ENCODE measurements at places on chromosomes 5 and 9.

DNA sequence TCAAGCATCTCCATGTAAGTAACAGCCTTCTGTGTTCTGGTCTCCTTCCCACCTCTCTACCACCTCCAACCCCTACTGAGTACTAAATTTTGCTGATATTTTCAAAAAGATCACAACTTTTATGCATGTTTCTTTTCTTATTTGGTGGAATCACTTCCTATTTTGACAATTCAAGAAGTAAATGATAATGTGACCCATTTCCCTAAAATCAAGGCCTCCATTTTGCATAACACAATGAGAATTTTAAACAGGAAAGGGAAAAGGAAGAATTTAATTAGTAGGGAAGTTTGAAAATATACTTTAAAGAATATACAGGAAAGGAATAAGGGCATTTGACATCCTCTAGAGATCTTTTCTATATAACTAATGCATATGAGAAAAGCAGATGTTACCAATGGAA is 212.9 kb upstream of the RASA1 start:
- no peak for DNase-seq

GRCh38 chr9:137267933-137268355 is 9.6 kb upstream of the TOR4A start:
- no peak for DNase-seq

DNA sequence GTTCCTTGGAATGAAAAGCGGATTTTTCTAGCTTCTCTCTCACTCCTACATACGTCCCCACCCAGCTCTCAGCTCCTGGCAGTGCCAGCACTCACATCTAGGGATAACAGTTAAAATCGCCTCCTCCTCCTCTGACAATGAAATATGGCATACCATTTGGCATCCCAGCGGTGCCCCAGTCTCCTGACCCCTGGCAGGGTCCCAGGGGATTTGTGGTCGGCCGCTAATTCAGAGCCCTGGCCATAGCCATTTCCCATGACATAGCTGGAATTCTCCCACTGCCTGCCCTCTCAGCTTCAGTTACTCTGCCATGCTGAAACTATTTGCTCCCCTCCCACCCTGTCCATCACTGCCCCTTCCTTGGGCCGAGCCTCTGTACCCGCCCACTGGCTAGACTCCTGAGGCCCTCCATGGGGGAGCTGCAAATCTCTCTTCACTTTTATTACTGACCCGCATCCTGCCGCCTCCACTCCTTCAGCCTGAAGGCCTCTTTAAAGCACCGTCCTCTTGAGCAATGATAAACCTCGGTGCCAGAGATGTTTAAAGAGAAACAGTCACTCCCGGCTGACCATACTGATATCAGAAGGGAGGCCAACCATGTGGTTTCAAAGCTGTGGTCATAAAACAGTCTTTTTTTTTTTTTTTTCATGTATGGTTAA is 139.8 kb downstream of the SLIT3 start:
- DNase-seq: peak; percentile 86

DNA sequence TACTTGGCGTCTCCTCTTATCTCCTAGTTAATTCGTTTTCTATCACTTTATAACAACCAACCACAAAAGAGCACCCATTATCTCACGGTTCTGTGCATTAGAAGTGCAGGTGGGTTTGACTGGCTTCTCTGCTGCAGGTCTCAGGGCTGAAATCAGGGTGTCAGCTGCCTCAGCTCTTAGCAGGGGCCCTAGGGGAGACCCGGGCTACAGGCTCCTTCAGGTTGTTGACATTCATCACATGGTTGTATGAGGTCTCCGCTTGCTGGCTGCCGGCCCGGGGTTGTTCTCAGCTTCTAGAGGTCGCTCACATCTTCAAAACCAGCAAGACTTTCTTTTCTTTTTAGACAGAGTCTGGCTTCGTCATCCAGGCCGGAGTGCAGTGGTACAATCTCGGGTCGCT is 2.9 kb upstream of the ZMYND19 start:
- DNase-seq: no peak

DNA sequence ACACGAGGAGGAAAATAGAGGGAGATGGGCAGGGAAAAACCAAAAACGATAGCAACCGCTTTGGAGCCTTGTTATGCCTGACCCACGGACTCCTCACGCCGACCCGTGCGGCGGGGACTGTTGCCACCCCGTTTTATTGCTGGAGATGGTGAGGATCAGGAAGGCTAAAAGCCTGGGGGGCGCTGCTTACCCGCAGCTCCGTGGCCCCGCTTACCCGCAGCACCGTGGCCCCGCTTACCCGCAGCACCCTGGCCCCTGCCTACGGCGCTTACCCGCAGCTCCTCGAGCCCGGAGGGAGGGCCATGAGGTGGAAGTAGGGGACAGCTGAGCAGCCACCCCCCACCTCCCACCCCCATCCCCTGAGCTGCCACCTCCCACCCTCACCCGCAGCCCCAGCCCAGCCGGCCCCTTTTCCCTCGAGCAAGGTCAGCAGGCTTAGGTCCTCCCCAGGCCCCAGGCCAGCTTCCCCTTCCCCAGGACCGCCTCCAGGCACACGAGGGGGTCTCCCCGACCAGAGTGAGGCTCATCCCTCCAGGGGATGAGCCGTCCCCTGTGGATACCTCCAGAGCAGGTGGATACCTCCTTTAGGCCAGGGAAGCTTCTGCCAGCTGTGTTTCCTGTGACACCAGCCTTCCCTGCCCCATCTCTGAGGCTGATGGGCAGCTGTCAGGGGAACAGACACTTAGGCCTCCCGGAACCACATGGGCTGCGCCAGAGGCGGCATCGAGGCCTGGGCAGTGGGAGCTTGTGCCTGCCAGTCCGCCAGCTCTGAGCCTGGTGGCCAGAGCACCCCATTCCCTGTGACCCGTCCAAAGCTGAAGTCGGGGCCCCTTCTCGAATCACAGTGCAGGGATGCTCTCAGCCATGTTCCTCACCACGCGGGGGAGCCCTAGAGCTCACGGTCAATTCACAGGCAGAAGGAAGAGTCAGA is 92.3 kb downstream of the LMX1B start:
- DNase-seq: no peak

DNA sequence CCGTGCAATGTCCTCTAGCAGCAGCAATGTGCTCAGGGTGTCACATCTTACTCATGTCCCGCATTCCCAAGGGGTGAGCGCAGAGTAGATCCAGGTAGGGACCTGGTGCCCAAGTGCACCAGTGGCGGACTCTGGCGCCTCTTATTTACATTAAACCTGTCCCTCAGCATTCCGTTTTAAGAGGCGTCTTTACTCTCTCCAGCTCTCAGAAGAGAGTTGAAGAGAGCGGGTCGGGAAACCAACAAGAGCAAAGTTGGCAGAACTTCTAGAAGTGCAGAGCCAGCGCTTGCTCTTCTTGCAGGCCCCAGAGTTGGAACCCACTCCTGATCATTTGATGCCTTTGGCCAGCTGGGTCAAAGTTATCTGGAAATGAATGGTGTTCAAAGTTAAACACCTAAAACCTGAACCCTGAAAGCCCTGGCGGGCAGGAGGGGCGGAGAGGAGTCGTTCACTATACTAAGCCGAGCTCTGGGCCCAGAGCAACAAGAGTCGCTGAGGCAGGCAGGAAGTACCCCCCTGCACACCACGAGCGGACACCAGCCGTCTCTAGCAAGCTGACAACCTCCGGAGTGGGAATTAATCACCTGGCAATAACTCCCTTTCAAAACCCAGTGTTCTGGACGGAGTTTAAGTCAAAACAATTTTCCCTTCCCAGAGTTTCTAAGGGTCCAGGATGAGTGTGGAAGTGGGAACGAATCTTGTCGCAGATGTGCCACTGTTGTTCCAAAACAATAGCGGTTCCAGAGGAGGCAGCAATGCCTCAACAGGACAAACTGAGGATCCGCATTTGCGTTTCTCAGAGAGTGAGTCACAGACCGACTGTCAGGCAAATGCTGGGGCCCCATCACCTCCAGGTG is 122.8 kb downstream of the TMEM161B start:
- DNase-seq: no peak

DNA sequence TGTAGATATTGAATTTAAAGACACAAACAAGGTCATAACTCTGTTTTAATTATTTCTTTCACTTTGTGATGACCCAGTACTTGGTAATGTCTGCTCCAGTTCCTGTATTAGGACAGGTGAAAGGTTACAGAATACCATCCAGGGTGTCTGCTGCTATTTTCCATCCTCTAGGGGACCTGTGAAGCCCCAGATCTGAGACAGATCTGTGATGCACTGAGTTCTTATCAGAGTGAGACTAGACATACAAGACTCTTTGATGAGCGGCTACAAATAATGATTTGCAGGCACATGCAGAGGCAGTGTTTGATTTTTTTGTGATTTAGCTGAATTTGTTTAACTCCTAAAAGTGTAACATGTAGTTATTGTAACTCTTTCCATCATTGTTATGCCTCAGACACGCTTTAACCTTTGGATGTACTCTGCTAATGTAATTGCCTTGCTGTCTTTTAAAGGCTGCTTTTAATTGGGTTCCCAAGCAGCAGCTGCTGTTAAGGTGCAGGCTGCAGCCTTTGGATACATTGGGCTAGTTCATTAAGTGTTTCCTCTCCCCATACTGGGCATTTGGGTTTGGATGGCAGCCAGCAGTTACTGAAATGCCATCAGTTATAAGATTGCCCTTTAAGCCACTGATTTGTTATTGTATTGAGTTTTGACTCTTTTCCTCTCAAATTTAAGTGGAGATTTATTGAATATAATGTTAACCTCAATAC is 63.3 kb downstream of the RASGRF2 start:
- no peak for DNase-seq

DNA sequence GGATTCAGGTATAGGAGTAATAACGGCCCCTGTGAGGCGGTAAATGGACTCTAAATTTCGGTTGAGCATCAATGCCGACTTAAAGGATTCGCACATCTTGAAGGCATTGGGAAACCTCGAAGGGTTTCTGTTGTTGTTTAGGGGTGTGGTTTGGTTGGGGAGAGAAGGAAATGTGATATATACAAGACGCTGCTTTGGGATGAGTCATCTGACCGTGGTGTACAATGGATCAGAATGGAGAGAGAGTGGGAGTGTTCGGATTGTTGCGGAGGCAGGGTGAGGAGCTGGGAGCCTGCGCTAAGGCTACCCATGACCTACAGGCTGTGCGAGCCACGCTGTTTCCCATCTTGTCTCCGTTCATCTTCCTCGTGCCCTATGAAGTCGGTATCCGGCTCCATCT is 60.4 kb upstream of the ERCC6L2 start:
- DNase-seq: no peak

DNA sequence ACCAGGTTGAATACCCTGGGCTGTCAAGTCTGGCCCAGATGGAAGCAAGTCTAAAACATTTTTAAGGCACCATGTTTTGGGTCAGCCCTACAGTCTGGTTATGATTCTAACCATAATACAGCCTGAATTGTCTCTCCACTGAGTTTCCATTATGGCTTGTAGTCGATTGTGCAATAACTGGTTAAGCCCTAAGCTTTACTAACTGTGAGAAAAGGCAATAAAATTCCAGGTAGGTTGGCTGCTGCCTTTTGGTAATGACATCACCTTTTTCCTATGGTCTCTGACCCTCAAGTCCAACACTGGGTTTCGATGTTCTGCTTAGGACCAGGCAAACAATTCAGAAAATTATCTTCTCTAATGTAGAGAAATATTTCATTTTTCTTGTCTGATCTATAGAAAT is 243.3 kb downstream of the ACTL7B start:
- DNase-seq: no peak

- no peak for DNase-seq
These were observed 27.6 kb downstream of the TRAF2 start for GRCh38 chr9:136913701-136914438.

DNA sequence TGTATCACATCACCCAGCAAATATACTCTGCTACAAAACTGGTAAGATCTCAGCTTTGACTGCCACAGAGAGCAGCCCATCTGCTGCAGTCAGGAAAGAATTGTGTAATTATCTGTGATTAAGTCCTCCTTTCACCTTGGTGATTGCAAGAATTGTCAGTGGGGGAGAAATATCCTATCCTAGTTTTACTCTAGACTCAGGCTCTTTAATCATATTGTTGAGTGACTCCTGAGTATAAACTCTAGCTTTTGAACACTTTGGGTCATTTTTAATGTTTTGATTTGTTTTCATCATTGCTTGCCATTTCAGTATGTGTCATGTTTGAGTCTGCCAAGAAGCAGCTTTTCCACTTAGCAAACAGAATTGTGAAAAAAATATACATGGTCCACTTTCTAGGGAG is 32.1 kb downstream of the VCAN start:
- DNase-seq: no peak

- DNase-seq: no peak
These were observed 163.6 kb upstream of the FTMT start for GRCh38 chr5:121688126-121688525.

DNA sequence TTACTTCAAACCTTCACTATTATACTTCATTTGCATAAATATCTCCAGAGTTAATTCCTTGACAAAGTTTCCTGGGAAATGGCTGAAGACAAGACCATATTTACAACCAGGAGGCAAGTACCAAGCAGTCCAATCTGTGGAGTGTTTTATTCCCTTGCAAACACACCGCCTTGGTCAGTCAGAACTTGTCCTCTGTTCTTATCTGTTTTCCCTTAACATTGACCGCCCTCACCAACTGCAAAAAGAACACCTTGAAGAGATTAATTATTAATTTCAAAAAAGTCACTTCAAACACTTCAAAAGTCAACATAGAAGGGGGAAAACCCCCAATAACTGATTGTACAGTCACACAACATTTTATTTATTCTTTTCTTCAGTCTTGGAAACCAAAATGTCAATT is 269.0 kb upstream of the RGMB start:
- DNase-seq: no peak

GRCh38 chr5:158463938-158464337 is 605.0 kb upstream of the CLINT1 start:
- peak; percentile 76 for DNase-seq

GRCh38 chr9:88280816-88281382 is 107.3 kb upstream of the SPIN1 start:
- DNase-seq: no peak

- no peak for DNase-seq
These were observed 26.4 kb downstream of the TRIM14 start for GRCh38 chr9:98092613-98092931.

DNA sequence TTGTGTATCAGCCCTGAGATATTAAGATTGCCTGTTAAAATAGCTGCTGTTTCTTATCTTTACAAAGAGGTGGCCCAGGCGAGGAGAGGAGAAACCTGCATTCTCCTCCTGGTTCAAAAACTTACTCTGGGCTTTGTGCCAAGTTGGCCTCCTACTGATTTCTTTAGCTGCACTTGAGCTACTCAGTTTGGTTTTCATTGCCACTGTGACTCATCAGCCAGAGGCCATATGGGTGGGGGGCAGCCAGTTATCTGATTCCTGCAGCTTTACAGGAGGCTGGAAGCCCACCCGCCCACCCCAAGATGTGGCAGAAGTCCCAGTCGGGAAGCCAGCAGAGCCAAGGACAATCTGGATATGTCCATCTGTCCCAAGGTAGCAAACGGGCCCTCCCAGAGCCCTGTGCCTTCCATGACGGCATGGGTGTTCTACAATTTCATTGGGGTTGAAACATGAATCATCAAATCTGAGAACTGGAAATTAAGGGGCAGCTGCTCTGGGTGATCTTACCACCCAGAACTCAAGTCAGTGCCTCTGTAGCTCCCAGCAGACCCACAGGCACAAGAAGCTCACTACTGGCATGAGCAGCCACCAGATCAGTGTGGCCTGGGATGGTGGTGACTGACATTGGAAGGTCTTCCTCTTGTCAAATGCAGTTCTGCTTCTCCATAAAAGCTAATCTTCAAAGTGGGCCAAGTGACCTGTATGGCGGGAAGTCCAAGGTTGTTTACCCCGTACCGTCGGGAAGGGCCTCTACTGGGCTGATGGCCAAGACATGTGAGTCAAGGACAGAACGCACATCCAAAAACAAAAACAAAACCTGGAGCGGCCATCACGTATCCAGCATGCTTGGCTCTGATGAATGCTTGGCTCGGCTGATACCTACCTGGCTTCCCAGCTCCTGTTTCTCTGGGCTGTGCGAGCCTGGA is 15.6 kb downstream of the FCN2 start:
- DNase-seq: no peak
